ENCODE measurements at places on chromosomes 5 and 9.

GRCh38 chr9:130824643-130825350, 10.3 kb upstream of the ABL1 start:
- DNase-seq: no peak

GRCh38 chr5:2660315-2660714, 91.2 kb downstream of the IRX2 start:
- no peak for DNase-seq

- no peak for DNase-seq
Measured at GRCh38 chr9:78707080-78707479, 410.2 kb downstream of the PSAT1 start.

DNA sequence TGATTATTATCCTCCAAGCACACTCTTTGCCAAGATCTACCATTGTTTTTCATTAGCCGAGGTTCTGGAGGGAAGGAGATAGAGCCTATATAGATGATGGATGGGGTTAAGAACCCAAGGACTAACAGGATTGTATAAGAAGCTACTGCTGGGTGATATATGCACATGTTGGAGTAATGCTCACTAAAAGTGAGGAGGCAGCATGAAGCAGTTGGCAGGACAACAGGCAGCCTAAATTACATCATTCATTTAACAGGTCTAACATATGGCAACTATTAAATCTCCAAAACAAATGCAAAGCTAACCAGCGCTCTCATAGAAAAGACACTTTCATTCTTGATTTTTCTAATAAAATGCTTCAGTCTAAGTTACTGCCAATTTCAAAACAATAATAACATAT, 293.2 kb downstream of the EPB41L4A start:
- DNase-seq: no peak

DNA sequence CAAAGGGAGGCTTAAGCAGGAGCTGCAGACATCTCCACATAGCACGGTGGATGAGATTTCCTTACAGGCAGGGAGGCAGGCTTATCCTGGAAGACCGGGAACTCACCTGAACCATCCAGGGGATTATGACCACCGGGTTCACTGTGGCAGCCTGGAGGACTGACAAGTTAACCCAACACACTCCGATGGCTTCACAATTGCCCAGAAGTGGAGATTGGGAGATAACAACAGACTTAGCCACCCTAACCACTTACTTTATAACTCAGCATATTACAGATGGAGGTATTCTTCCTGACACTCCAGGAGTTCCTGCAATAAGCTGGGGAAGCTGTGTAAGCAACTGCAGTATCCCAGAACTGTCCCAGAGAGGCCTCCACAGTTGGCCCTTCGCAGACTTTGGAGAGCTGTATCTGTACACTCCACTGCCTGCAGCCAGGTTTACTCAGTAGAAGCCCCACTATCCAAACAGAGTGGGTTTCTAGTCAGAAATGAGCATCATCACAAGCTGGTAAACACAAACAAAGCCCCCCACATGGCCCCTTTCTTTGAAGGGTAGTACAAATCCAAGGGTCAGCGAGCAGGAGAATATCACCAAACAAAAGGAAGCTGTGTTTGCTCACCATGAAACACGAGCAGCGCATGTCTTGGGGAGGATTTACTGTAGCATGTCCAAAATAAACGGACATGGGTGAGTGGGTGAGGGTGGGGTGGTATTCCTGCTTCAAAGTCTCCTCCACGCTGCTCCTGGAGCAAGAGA, 462.2 kb downstream of the RASEF start:
- no peak for DNase-seq

Measured in activated T-helper 9 cell treated with anti-CD3 and anti-CD28 coated beads, Interleukin-2, amount 50 U/mL, for 16 hours (primary cell).